Kidney tubule cell (primary cell): ENCODE measurements at places on chromosomes 4 and X.

DNA sequence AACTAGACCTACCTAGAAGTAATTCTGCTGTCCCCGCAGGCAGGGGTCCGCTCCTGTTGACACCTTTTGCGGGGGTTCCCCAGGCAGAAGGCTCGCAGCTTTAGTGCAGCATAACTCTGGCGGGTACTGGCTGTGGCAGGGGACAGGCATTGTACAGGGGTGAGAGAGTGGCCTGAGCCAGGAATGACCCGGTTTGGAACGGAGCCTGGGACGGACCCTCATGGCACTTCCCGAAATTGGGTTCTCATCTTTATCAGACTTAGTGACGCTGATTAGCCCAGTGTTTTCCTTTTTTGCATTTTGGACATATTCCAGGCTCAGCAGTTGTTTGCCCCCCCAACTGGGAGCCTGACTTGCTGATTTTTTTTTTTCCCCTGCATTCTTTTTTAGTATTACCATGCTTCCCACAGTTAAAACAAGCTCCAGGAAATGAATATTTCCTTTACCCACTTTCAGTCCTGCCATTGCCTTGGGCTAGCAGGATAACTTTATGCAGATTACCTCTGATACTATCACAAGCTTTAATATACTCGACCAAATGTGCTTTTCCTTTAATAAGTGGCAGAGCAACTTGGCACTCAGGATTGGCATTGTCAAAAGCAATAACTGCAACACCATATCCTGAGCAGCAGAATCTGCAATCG is 55.8 kb upstream of the WDR1 start:
- no peak for DNase-seq

DNA sequence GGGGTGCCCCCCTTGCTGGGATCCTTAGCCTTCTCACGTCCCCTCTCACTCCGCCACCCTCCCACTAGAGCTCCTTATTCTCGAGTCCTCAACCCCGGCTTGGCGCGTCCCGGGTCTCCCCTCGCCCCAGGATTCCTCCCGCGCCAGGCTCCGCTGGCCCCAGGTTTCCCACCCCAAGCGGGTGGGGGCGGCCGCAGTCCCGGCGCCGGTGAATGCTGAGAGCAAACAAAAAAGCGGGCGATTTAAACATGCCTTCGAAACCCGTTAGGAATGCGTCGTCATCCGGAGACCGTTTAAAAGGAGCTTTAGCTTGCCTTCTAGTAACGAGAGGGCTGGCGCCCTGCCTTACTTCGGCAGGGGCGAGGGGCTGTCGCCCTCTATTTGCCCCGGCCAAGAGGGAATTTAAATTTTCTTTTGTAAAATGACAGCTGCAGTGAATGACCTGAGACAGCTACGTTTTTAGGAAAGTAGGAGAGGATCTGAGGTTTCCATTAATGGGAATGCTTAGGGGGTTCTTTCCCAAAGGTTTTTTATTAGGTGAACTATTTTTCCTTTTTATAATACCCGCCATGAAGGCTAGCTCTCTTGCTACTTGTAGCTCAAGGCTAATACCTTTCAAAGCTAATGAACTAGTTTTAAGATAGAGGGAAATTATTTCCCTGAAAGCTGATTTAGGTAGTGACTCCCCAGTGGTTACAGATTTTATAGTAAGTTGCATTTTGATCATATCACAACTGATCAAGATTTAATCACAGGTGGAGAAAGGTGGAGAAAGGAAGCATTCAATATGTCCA is 3.1 kb downstream of the JADE1 start:
- peak; percentile 80 for DNase-seq

DNA sequence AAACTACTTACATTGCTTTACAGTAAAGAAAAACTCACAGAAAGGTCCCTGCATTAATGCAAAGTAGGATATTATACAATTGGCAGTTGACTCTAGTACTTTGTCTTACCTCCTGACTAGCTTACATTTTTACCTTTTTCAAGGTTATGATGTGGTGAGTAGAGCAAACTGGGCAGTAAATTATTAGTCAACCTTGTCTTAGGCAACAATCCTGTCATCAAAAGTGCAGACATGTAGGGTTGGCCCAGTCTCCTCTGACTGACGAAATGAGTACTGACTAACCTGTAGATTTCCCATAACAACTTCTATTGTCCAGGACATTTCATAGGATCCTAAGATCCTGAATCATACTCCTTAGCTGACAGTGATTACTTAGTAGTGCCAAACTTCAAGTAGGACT is 142.0 kb upstream of the NUDT6 start:
- peak; percentile 91 for DNase-seq

DNA sequence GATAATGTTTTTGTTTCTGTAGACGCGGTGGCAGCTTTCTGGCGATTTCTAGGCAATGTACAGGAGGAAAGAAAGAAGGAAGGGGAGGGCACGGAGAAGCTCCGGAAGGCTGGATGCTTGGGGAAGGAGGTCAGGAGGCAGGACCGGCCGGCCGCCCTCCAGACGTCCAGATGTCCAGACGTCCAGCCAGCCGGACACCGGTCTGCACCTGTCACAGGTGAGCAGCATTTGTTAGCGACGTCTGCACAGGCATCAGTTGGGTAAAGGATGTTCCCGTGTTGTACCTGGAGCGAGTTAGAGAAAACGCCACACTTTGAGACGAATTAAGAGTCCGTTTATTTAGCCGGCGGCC is 90.0 kb upstream of the PPP2R3B start:
- DNase-seq, result no peak

GRCh38 chr4:112645541-112646329 is 8.8 kb downstream of the LARP7 start:
- no peak for DNase-seq

GRCh38 chr4:69832326-69833030 is 27.5 kb downstream of the SULT1E1 start:
- peak; percentile 68 for DNase-seq

- DNase-seq, result no peak
These were observed 49.1 kb upstream of the GAB1 start for GRCh38 chr4:143287572-143287923.

DNA sequence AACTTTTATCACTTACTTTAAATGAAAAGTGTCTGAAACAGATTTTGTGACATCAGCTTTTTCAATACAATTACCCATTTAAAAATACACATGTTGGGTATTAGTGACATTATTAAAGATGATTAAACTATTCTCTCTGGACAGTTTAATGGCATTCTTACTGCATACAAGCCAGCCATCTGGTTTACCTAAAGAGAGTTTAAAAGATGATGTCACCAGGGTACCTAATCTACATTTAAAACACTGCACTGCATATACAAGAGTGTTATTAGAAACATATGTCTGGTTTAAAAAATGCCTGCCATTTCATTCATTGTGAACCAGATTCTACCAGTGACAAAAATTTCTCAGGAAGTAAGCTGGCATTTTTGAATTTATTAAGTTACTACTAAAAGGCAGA is 919.1 kb downstream of the ADGRL3 start:
- DNase-seq, result no peak

DNA sequence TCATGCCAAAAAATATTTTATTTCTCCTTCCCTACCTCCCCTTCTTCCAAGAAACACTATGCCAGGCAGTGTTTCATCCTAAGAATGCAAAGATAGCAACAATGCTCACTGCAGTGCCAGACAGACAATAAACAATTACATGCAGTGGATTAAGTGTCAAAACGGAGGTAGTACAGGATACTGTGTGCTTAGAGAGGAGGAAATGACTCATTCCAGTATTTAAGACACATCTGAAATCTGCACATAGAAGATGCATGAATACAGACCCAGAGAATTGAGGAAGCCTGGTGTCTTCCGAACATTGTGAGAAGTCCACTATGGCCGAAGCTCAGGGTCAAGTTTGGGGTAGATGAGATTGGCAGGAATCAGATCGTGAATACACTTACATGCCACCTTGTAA is 326.4 kb downstream of the PPP3CA start:
- peak; percentile 54 for DNase-seq

- no peak for DNase-seq
These were observed 156.5 kb downstream of the WDFY3 start for GRCh38 chr4:84809946-84810345.

DNA sequence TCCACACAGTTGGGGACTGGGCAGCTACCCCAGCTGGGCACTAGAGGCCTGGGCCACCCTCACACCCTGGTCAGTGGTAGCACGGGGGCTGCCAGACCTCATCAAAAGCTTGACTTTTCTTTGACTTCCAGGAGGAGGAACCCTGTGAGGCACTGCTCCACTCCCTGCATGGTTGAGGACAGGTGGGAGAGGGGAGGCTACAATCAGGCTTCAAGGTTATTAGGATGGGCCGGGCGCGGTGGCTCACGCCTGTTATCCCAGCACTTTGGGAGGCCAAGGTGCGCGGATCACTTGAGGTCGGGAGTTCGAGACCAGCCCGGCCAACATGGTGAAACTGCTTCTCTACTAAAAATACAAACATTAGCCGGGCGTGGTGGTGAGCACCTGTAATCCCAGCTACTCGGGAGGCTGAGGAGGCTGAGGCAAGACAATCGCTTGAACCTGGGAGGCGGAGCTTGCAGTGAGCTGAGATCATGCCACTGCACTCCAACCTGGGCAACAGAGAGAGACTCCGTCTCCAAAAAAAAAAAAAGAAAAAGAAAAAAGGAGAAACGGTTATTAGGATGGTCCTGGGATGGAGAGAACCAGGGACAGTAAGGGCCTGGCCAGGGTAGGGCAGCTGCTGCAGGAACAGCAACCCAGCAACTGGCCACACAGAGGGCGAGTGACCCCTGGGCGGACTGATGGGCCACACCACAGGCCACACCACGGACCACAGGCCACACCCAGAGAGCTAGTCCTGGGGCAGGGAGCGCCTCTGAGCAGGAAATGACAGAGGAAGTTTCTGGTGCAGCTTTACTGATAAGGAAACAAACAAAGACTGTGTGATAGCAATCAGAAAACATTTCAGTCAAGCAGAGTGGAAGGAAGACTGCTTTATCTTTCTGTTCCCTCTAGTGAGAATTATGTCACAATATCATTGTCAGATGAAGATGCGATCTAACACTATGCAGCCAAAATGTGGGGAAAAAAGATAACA is 20.5 kb upstream of the OPN1LW start:
- no peak for DNase-seq

DNA sequence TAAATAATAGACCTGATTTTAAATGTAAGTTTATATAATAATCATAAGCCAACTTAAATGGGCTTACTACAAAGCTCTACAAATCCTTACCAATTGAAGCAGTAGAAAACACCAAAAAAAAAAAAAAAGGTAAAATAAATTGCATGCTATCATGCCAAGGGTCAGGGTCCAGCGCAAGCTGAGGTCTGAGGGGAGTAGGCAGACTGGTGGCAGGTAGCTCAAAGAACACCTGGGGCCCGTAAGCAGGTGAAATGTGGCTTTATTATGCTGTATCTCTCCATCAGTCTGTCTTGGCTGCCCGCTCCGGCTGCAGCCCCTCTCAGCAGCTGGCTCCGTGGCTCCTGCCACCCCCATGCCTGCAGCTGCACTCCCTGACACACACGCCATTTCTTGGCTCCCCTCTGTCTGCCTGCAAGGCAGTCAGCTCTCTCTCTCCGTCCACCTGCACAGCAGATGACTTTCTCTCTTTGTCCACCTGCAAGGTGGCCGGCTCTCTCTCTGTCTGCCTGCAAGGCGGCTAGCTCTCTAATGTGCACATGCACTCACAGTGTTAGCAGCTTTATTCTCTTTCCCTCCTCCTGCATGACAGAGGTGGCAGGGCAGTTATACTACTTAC is 209.4 kb upstream of the UGT8 start:
- no peak for DNase-seq

GRCh38 chr4:96262057-96262456 is 422.2 kb downstream of the PDHA2 start:
- DNase-seq, result no peak

GRCh38 chrX:13638826-13639225 is 14.1 kb upstream of the TCEANC start:
- peak; percentile 6 for DNase-seq

DNA sequence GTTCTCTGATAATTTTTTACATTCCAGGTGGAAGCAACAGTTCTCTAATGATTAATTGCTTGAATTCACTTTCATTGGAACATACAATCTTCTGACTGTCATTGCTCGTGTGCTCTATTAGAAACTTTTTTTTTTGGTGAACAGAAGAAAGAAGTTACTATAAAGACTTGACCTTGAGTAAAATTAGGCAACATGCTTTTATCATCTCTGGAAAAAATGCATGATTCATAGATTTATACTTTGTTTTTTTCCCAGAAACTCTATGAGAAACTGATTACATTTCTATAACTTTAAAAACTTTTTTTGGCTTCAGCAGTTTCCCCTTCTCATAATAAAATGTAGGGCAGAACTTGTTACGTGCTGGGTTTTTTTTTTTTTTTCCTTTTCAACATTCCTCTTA is 167.6 kb downstream of the ARHGAP10 start:
- no peak for DNase-seq

DNA sequence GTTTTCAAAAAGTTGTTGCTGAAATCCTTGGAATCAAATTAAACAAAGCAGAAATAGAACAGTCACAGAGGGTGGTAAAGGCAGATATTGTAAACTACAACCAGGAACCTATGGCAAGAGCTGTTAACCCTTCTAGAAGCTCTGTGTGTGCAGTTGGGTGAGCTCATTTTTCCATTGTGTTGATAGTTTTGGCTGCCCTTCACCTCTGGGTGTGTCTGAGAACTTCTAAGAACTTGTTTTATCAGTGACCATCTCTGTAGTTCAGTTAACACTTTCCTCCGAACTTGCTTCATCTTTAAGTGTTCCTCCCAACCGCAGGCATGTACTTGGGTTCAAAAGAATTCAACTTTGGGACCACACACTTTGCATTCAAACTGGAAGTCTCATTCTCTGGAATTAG is 32.7 kb downstream of the RBMX start:
- no peak for DNase-seq

DNA sequence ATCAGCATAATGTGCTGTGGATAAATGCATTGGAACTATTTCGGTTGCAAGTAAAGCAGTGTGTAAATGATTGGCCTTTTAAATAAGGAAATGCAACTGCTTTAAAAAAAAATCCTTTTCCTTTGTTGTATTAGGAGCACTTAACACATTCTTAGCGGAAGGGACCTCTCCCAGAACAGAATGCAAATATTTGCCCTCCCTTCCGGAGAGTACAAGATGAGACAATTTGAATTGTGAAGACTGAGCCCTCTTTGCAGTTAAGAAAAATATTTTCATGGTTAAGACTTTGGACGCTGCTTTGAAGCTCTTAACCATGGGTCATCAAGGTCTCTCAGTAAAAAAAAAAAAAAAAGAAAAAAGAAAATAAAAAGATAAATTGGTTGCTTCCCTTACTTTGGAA is 9.5 kb upstream of the NOX1 start:
- no peak for DNase-seq

DNA sequence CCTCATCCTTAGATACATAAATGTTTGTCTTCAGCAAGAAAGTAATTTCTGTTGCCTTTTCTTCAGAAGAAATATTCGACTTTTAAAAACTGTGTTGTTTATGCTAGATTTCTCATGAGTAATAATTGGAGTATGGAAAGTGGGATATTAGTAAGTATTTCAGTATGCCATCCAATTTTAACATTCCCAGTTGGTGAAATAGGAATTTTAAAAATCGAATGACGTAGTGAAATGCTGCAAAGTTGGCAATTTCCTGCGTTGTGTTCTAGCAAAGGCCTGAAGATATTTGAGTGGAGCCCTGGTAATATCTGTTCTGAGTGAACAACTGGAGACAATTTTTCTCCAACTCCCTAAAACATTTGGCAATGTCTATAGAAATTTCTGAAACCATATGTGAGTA is 190.1 kb downstream of the ZNF330 start:
- DNase-seq, result no peak

GRCh38 chrX:47502316-47503125 is 19.5 kb upstream of the ZNF41 start:
- DNase-seq, result no peak
